Cardiac septum (tissue), 1 donor: ENCODE measurements at places on chromosomes 5 and 9. TPM values are rescaled to one million over a fixed set of nuclear protein-coding genes. Genes with fewer than 3 reads are reported as not detected.

GRCh38 chr5:75433814-75434506 lies 77.5 kb downstream of the CERT1 start:
- DNase-seq: no peak

- no peak for DNase-seq
Observed at GRCh38 chr5:41482715-41483114, 27.7 kb downstream of the PLCXD3 start.

- DNase-seq: no peak
Observed at GRCh38 chr9:122383992-122384461, 13.2 kb downstream of the PTGS1 start.

DNA sequence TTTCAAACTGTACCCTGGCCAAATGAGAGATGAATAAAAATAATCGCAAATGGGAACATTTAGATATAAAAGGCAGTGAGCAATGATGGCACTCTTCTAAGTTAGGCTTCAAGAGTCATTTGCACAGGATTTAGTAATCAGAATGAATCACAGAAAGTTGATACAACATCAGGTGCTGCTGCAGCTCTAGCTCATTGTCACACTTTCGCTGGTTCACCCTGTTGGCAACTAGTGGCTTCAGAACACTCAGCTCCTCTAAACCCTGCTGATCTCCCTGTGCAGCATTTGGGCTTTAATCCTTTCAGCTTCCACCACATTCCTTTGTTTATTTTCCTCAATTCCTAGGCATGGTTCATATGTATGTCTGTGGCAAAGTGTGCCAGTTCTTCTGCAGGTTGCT lies 2071.2 kb upstream of the CDH6 start:
- no peak for DNase-seq

GRCh38 chr9:89955144-89955543 lies 350.3 kb downstream of the GADD45G start:
- DNase-seq: no peak

DNA sequence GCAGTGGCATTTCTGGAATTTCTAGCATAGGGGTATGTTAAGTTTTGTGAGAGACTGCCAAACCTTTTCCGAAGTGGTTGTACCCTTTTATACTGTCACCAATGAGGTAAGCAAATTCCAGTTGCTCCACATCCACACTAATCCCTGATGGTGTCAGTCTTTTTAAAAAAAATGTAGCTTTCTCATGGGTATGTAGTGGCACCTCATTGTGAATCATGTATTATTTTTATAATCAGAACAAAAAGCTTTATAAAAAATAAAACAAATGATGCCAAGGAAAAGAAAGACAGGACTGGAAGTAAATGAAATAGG lies 93.4 kb upstream of the CLINT1 start:
- no peak for DNase-seq

GRCh38 chr9:124885551-124885950 lies 23.6 kb downstream of the ARPC5L start:
- DNase-seq: no peak

GRCh38 chr5:33205727-33206410 lies 234.9 kb upstream of the TARS1 start:
- no peak for DNase-seq

GRCh38 chr5:127400946-127401670 lies 110.5 kb downstream of the MEGF10 start:
- DNase-seq: no peak

- DNase-seq: no peak
Observed at GRCh38 chr5:159912033-159912800, 4.1 kb upstream of the ADRA1B start.

DNA sequence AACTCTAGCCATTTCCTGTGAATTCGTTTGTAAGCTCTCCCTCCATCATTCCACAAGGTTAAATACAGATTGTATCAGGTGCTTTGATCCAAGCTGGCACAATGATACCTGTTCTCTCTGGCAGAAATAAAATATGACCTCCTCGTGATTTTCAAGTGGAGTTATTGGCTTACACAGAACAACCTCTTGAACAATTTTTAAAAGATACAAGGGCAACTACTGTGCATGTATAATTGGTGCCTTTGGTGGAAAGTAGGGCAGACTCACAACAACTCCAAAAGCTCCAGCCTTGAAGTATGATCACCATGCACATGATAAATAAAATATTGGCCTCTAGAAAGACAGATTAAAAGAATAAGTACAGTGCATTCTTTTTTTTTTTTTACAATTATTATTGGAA lies 106.0 kb downstream of the SEMA6A start:
- no peak for DNase-seq

- no peak for DNase-seq
Observed at GRCh38 chr5:57831932-57832331, 349.3 kb upstream of the ACTBL2 start.

DNA sequence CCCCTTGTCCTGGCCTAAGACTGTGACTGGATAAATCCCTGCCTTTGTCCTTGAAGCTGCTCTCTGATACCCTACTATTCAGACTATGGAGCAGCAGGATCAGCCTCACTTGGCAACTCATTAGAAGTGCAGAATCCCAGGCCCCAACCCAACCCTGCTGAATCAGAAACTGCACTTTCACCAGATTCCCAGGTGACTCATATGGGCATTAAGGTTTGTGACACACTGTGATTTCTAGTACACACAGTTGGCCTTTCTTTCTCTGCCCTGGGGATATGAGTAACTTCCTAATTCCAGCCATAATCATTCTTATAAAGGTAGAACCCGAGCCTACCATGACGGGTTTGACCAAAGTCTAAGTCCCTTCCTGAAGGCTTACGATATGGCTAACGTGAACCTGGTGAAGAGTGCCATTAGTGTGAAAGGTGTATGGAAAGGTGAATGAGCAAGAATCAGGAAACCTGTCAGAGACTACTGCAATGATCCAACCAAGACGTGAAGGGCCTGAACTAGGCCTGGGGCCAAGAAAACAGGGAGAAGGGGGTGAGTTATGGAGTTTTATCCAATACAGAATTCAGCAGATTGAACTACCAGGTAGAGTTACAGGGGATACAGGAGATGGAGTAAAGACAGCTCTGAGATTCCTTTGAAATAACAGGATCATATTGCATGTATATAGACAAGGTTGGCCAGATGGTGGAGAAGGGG lies 533.0 kb downstream of the BNC2 start:
- DNase-seq: no peak

DNA sequence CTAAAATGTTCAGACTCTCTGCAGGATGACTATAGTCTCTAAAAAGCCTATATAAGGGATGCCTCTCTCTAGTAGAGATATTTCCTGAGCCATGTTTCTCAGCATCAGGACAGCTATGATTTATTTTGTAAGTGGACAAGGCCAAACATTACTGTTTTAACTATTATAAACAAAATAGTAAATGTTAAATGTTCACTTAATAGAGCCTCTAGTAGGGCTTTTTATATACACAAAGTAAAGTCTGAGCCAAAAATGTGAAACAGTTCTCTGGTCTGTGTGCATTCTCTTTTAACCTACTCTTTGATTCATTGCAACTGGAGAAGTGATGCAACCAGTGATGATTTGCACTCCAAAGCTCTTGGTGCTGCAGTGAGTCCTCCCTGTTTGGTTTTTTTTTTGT lies 220.5 kb downstream of the GDNF start:
- DNase-seq: no peak

GRCh38 chr5:132799392-132799791 lies 13.7 kb upstream of the SOWAHA start:
- no peak for DNase-seq

- DNase-seq: no peak
Observed at GRCh38 chr9:69065660-69066059, 30.1 kb downstream of the FXN start.

DNA sequence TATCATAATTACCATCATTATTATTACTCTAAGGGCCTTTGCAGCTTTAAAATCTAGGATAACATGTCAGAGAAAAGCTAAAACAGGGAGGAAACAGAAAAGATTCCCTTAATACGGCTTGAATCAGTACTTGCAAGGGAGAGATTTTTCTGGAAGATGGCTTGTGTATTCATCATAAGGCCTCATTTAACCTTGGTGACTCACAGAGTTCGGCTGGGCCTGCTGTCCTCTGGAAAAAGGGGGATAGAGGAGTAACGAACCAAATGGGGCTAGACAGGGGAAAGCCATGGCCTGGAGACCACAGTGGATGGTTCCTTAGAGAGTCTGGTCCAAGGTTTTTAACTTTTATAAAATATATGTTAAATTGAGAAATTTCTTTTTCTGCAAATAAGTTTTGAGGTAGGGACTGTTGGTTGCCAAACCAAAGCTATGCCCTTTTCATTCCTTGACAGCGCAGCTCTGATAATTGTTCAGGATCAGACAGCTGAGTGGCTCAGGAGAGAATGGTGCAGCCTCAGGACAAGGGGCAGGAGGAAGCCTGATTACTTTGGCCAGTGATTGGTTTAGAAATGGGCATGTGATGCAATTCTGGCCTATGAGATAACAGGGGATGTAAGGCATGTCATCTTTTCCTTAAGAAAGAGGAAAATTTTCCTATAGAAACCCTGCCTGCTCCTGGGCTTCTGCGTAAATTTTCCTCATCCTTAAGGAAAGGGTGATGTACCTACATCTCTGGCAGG lies 25.6 kb upstream of the GSN start:
- DNase-seq: no peak

DNA sequence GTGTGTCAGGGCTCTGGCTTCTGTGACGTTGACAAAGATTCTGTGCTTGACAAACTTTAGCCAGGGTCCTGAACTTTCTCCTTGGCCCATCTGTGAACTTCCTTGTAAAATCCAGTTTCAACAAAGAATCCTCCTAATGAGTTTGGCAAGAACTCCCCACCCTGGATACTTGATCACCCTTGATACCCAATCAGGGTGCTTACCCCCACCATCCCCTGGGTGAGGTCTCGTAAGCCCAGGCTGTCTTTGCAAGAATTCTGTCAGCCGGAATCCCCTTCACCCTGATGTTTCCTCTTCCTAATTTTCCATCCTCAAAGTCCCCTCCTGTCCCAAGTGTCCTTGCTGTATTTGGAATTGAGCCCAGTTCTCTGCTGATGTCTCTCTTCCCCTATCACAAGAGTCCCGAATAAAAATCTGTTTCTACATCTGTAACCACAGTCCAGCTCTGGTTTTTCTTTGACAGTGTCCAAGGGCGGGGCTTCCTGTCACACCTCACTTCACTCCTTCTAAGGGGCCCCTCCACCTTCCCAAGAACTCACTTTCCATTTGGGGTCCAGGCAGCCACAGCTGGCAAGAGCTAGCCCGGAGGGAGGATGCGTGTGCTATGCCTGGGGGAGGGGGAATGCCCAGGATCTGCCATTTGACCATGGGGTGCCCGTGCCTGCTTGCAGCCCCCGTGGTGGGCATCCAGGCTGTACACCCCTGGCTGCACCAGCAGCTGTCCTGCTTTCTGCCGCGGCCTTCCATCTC lies 2.7 kb upstream of the CARD19 start:
- DNase-seq: no peak

GRCh38 chr5:52799358-52799982 lies 11.8 kb downstream of the ITGA1 start:
- no peak for DNase-seq

Gene CTNND2
- total RNA-seq: 41.3 TPM

DNA sequence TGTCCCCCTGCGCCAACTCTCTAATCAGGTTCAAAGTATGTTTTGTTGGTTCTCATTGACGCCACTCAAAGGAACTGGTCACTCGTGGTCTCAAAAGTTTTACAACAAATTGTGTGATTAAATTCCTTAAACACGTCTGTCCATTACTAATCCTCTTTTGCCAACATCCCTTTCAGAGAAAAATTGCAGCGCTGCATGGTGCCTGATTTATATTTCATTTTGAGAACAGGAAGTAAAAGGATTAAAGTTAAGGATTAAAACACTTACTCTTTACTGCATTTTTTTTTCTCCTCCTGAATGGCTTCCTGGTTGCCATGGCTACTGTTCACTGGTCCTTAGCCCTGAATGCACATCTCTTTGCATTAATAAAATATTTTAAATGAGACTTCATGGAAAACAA lies 383.5 kb downstream of the GLIS3 start:
- DNase-seq: no peak

- no peak for DNase-seq
Observed at GRCh38 chr9:2356041-2356790, 265.4 kb upstream of the VLDLR start.

DNA sequence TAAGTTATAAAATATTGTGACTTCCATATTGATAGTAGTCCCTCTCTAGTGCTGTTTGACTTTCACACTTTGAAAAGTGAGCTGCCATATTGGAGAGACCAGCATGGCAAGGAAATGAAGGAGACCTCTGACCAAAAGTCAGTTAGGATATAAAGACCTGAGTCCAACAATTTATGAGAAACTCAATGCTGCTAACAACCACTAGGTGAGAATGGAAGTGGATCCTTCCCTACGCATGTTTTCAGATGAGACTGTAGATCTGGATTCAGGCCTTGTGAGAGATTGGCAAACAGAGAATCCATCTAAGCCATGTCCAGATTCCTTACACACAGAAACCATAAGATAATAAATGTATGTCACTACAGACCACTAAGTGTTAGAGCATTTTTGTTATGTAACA lies 81.6 kb downstream of the CTNND2 start:
- DNase-seq: no peak

DNA sequence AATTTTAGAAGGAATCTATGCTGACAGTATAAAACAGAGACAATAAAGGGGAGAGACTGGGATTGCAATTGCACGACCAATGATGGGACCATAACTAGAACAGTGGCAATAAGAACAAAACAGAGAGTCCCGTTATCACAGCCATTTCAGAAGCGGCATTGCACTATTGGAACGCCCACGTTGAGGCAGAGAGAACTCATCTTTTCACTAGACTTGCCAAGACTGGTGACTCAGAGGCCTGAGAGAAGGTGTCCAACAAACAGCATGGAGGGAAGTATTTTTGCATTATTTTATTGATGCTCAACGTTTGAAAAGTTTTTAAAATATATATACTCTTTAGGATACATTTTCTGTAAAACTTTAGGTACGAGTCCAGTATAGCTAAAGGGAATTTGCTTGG lies 737.7 kb downstream of the TLE1 start:
- no peak for DNase-seq

Gene CRB2
- not detected for total RNA-seq

- DNase-seq: no peak
Observed at GRCh38 chr9:131404581-131404980, 10.7 kb downstream of the PRRC2B start.

Gene TDRD7
- total RNA-seq: 8.8 TPM
